ENCODE measurements at places on chromosomes 4 and X. TPM values are rescaled to one million over a fixed set of nuclear protein-coding genes. Genes with fewer than 3 reads are reported as not detected.

The DCAF4L1 gene
- 0.63 TPM for total RNA-seq

The FAM114A1 gene
- 14.5 TPM for total RNA-seq

DNA sequence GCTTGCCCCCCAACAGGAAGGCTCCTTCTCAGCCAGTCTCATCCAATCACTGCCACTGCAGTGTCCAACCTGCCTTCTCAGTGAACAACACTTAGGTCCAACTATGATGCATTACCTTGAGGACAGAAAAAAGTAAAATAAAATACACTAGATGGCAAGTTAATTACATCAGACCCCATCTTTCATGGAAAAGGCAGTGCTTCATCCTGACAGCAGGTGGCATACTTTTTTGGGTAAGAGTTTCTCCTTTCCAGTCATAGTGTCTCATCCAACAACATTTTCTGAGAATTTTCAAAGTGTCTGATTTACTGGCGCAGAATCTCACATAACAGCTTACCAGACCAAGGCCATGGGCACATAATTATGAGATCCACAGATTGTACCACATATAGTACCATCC is 1742.8 kb downstream of the PCDH7 start:
- peak; percentile 69 for DNase-seq
- H3K27ac ChIP-seq: no peak overlapping the region
- no peaks in the 10 kb centered on the region for H3K36me3 ChIP-seq

DNA sequence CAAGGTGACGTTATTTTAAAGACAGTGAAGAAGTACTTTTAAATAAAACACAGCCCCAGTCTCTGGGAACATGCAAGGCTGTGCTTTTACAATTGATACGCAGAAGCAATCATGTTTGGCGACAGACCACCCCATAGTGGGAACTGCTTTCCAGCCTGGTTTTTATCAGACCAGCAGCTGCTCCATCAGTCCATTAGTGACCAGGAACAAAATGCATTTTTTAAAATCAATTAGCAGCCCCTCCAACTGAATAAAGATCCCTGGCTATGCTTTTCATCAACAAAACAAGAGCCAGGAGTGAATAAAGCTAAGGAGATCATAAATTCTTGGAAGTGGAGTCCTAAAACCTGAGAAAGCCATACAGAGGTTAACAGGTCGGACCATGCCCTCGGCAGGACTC is 153.0 kb upstream of the TENM3 start:
- no peaks in the 10 kb centered on the region for H3K27me3 ChIP-seq
- peaks cover 31% of the 10 kb centered on the region for H3K4me1 ChIP-seq
- no peaks in the 10 kb centered on the region for H3K36me3 ChIP-seq

DNA sequence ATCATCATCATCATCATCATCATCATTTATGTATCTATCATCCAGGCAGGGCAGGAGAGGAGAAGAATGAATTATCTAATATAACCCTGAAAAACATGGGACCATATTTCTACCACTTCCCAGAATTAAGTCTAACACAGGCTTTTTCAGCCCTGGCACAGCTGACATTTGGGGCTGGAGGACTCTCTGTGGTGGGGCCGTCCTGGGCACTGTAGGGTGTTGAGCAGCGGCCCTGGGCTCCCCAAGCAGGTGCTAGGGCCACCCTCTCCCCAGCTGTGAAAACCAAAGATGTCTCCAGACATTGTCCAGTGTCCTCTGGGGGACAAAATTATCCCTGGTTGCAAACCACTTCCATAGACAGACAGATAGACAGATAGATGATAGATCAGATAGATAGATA is 288.4 kb downstream of the CRLF2 start:
- H3K27ac ChIP-seq: no peak overlapping the region
- no peaks in the 10 kb centered on the region for H3K4me1 ChIP-seq
- H3K27me3 ChIP-seq: no peaks in the 10 kb centered on the region
- no peak for DNase-seq
- H3K4me3 ChIP-seq: no peak overlapping the region
- no peaks in the 10 kb centered on the region for H3K36me3 ChIP-seq

The CT45A10 gene
- total RNA-seq: not detected

- H3K27me3 ChIP-seq: no peaks in the 10 kb centered on the region
- peaks cover 10% of the 10 kb centered on the region for H3K4me1 ChIP-seq
- H3K4me3 ChIP-seq: no peak overlapping the region
- no peaks in the 10 kb centered on the region for H3K36me3 ChIP-seq
- peak; percentile 19 for DNase-seq
- no peak overlapping the region for H3K27ac ChIP-seq
These were observed 131.8 kb downstream of the CLCN5 start for GRCh38 chrX:50054147-50054546.

GRCh38 chr4:47784222-47784621 is 53.6 kb downstream of the CORIN start:
- no peak overlapping the region for H3K27ac ChIP-seq
- no peaks in the 10 kb centered on the region for H3K4me1 ChIP-seq
- no peak for DNase-seq
- H3K27me3 ChIP-seq: no peaks in the 10 kb centered on the region
- no peaks in the 10 kb centered on the region for H3K36me3 ChIP-seq

DNA sequence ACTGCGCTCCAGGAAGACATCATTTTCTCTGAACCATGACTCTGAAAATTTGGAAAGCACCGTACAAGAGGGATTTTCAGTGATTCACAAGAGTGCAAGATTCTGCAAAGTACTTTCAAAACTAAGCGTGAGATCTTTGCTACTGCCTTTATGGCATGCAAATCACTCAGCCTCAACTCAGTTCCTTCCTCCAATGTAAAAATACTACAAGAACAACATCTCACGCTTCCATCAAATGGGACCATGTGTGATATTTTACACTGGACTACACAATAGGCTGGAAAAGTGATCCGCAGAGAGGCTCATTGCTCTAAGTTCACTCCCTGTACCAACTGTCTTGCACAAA is 674 bp upstream of the IL15 start:
- no peak overlapping the region for H3K27ac ChIP-seq
- H3K4me1 ChIP-seq: peaks cover 8% of the 10 kb centered on the region
- no peak for DNase-seq
- H3K4me3 ChIP-seq: peak overlapping the region; percentile 84
- H3K27me3 ChIP-seq: peaks cover 35% of the 10 kb centered on the region
- no peaks in the 10 kb centered on the region for H3K36me3 ChIP-seq

DNA sequence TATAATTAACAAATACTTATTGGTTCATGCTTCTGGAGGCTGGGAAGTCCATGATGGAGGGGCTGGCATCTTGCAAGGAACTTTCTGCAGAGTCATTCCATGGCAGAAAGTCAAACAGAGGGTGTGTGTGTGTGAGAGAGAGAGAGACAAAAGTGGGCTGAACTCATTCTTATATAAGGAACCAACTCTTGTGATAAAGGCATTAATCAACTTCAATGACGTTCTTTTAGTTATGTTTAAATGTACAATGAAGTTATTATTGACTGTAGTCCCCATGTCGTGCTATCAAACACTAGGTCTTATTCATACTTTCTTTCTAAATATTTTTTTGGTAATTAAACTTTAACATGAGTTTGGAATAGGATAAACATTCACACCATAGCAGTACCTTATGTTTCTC is 1408.8 kb downstream of the STIM2 start:
- no peak for DNase-seq
- H3K27me3 ChIP-seq: no peaks in the 10 kb centered on the region

DNA sequence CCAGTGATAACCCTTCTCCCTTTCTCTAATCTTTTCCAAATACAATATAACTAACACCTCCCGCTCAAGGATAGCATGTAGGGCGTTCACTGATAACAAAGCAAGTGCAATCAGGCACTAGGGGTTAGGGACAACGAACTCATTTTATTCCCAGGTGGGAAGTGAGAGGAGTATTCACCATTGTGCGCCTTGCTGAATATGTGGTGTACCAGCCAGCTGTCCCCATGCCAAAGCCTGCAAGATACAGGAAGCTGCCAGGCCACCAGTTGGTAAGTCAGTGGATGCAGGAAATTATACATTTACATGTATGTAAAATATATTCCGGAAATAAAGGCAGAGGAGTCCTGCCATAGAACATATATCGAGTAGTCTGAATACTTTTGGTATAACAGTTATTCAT is 6.3 kb upstream of the HPRT1 start:
- DNase-seq: no peak
- H3K36me3 ChIP-seq: no peaks in the 10 kb centered on the region

- no peak overlapping the region for H3K27ac ChIP-seq
- no peak for DNase-seq
- H3K4me3 ChIP-seq: no peak overlapping the region
- H3K36me3 ChIP-seq: peaks cover 10% of the 10 kb centered on the region
These were observed 123.7 kb upstream of the NUDT6 start for GRCh38 chr4:123046096-123046495.

DNA sequence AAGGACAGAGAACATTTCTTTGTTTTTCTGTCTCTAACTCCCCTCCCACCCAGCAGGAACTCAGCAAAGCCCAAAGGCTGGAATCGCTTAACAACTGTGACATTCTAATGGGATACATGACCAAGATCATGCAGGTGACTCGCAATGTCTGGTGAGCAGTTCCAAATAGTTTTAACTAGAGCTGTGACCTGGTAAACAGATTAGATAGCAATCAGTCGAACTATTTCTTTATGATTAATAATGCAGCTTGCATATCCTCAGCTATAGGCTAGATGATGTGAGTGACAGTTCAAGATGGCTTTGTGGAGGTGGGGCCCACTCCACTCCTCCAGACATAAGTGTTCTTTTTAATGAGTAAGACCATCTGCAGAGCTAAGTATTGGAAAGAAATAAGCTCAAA is 20.0 kb upstream of the GABRE start:
- no peaks in the 10 kb centered on the region for H3K4me1 ChIP-seq
- no peak overlapping the region for H3K27ac ChIP-seq
- H3K4me3 ChIP-seq: no peak overlapping the region
- no peak for DNase-seq
